Activated T-helper 1 cell treated with anti-CD3 and anti-CD28 coated beads, Interleukin-12 subunit alpha, Interleukin-12 subunit beta, Interleukin-2, Interleukin-4 antibody, amounts not matched to agents 30 ng/mL and 10 ng/mL and 1 ng/mL, durations not matched to agents 14 hours and 24 hours and 36 hours (primary cell): ENCODE measurements at places on chromosomes 1 and 21. TPM values are rescaled to one million over a fixed set of nuclear protein-coding genes. Genes with fewer than 3 reads are reported as not detected.

The C2CD4D gene
- 1.0 and 1.2 TPM in 2 replicates for total RNA-seq

DNA sequence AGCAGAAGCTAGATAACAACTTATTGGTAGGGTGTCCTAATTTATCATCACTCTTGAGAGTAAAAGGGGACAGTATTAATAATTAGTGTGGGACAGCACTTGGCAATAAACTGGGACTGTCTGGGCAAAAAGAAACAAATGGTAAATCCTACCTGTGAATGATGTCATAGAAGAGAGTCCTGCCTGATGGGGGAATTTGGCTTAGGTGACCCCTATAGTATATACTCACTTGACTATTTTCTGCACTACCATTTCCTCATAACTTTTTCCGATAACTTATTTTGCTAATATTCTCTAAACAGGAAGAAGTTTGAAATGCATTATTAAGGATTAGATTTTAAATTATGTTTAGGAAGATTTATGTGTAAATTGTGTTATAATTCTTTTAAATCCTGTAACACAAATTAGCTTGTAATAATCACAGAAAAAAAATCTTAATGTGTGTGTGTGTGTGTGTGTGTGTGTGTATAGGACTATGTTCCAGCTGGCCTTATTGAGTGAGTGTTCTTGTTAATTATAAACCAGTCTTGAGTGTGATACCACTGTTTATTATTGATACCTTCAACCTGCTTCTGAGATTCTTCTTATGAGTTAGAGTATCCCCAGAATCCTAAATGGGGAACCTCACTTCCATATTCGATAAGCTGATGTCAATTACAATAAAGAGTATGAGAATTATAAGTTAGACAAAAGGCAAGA, 144.2 kb upstream of the C1orf105 start:
- no peak for DNase-seq

DNA sequence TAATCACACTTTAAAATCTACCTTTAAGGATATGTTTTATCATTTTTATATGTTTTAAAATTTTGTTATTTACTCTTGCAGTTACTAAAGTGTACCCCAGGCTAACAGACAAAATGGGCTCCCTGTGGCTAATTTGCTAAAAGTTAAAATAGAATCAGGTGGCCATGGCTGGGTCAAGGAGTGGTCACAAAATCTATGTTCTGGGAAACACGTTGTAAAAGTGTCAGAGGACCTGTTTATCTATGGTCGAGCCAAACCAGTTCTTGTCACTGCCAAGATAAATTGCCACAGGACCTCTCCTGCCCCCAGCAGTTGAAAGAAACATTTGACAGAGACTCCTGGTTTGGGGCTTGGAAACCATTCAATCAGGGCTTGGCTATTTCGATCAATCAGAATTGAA, 21.2 kb upstream of the TTLL7 start:
- no peak for DNase-seq

GRCh38 chr1:223074445-223075300, 68.4 kb downstream of the TLR5 start:
- no peak for DNase-seq

DNA sequence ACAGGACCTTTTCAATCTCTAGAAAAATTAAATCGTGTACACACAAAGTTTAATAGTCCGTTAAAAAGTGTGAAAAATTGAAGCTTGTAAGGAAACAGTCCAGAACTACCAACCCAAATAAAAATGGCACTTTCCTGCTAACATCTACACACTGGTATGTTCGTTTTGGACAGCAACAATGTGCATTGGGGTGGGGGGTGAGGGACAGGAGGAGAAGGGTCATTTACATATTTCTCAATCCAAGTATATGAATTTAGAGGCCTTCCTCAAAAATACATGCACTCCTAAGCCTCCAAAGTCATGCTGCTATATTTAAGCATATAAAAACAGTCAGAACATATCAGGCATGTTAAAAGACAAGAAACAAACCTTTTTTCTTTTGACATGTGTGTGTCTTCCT, 2.5 kb downstream of the PPP1R15B start:
- no peak for DNase-seq

GRCh38 chr1:109634292-109634691, 14.7 kb downstream of the AMPD2 start:
- DNase-seq = no peak

DNA sequence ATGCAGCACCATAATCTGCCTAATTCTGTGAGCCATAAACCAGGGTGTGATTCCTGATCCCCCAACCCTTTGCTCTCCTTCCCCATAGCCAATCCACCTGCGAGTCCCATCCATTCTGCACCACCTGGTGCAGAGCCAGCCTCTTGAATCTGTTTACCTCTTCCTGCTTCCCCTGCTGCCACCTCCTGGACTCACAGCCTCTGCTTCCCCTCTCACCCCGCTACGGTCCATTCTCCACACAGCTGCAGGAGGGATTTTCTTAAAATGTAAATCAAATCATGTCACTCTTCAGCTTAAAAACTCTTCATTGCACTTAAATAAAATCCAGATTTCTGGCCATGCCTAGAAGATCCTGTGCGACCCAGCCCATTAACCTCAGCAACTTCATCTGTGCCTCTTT, 186.7 kb downstream of the FOXD2 start:
- no peak for DNase-seq

GRCh38 chr1:22739648-22740385, 29.2 kb downstream of the EPHB2 start:
- DNase-seq = no peak

The SLC9C2 gene
- not detected in 2 replicates for total RNA-seq

DNA sequence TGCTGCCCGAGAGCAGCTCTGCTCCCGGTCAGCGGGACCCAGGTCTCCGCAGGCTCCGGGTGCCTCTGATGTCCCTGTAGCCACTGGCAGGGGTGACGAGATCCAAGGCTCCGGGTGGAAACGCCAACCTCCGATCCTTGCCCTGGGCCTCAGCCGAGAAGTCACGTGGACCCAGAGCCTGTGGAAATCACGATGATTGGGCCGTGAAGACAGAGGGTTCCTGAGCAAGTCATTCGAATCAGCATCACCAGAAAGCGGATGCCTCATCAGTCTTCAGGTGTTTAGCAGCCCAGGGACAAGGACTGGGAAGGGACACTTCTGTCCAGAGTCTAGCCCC, 12.5 kb downstream of the LRRC3 start:
- DNase-seq = no peak

DNA sequence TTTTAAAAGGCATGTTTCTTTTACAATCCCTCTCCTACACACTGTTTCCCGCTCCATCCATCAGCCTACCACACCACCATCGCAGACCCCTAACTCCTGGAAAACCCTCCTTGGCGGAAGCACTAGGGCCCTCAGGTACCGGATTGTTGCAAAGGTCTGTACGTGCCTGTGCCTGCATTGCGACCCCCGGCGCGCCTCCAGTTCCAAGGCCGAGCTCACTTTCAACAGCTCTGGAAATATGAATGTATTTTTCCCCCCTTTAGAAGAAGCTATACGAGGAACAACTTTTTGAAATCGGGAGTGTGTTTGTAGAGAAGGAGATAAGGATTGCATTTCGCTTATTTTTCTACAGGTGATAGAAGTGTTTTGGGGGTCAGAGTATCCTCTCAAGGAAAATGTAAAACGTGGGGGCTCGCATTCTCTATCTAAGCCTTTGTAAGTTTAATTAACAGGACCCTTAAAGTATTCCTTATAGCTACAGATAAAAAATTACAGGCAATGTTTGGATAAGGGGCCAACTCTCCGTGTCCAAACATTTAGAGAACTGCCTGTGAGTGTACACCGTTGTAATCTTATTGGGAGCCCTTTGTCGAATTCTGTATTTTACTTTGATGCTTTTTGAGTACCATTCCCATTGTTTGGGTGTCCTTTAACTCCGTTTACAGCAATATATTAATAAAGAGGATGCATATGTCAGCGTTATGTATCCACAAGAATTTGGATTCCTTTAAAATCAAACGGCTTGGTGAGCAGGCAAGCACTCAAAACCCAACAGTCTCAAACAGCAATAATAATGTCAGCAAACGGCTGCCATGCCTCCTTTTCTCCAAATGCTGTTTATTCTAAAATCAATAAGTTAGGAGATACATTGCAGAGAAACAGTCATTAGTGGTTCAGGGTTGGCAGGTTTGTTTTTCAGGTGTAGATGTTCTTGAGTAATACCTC, 5.9 kb downstream of the PRRX1 start:
- DNase-seq = no peak

The ADGRL4 gene
- not detected in 2 replicates for total RNA-seq

The KCNH1 gene
- not detected in 2 replicates for total RNA-seq

DNA sequence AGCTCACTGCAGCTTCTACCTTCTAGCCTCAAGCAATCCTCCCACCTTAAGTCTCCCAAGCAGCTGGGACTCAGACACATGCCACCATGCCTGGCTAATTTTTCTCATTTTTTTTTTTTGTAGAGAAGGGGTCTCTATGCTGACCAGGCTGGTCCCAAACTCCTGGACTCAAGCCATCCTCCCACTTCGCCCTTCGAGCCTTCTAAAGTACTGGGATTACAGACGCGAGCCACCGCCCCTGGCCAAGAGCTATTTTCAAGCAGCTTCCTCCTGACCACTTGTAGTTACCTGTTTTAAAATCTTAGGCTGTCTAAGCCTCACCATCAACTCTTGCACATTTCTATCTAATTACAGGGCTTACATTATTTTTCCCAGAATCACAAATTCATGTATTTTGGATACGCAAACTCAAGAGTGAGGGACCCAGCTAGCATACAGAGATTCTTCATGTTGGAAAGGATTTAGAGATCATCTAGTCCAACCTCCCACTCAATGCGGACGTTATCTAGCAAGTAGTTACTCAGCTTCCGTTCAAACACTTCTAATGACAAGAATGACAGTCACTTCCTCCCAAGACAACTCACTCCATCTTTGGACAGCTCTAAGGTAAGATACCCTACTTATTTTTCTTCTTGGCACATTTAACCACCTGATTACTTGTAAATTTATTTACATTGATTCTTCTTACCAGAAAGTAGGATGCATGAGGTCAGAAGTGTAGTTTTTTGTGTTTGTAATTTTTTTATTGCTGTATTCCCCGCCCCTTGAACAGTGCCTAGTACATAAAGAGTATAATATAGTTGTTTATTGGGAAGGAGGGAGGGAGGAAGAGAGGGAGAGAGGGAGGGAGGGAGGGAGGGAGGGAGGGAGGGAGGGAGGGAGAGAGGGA, 65.4 kb downstream of the LUZP1 start:
- DNase-seq = peak; percentile 28

DNA sequence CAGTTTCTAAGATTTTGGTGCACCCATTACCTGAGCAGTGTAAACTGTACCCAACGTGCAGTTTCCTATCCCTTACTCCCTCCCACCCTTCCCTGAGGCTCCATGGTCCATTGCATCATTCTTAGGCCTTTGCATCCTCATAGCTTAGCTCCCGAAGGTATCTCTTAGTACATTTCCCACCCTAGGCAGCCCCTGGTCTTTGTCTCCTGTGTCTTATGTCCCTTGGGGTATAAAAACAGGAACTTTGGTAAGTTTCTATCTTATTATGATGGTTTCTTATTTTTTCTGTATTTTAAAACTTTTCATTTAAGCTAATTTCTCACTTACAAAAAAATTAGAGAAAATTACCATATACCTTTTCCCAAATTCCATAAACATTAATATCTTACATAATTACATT, 78.1 kb downstream of the URB2 start:
- no peak for DNase-seq

The CATSPERE gene
- total RNA-seq = 0.08 and 0.17 TPM in 2 replicates

DNA sequence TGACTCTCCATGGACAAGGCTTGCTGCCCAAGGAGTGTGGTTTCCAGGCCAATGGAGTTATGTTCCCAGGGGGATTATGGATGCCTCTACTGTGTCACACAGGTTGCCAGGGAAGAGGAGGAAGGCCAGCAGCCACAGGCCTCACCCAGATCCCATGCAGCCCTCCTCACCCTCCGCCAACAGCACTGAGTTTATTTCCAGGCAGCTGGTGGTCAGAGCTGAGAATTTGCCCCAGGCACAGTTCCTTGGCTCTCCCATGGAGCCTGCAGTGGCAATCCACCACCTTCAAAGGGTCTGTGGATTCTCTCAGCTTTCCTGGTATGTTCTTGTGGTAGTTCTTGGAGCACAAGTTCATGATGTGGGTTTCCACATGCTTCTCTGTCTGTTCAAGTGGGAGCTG, 79.2 kb downstream of the NTNG1 start:
- no peak for DNase-seq
